ENCODE measurements at places on chromosomes 1 and 21.
A peak's percentile ranks its signal among the peaks of the same experiment; 100 is the strongest.

- DNase-seq: peak; percentile 14
These were observed 798 bp downstream of the ZBED6 start for GRCh38 chr1:203796236-203796605.

- no peak for DNase-seq
These were observed 11.9 kb upstream of the CBR3 start for GRCh38 chr21:36122977-36123376.

DNA sequence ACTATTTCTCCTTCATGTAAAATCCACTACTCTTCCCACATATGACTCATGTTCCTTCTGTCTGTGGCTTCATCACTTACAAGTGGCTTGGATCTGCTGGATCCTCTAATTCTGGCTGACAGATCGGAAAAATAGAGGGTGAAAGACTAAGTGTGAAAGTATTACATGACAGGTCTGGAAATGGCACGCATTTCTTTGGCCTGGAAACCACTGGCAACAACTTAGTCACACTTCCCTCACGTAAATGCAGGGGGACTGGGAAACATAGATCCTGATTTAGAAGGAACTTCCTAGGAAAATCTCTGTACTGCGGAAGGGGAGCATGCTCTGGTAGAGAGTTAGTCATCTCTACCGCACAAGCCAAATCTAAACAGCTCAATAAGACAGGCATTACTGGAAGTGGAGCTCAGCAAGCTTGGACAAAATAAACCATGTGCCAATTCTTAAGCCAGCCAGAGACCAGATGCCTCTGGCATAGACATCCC lies 305.4 kb upstream of the PTBP2 start:
- no peak for DNase-seq

DNA sequence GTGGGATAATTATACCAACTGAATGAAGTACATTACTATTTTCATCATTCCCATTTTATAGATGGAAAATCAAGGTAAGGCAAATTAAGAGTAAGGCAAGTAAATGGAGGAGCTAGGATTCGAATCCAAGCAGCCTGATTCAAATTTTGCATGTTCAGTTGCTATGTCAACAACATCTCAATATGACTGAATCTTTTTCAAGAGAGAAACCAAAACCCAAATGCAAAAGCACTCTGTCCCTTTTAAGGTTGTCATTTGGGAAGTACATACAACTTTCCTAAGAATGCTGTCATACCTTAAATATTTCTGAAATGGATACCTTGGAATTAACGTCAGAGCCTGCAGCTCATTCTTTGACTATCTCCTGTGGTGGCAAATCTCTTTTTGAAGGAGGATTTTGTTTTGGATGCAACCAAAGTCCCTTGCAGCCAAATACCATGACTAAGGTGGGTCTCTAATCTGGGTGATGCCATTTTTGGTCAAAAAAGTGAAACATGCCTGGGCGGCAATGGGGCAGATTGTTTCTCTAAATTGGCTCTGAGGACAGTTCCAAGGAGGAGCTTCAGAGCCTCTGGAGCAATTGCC lies 25.4 kb downstream of the ADAMTS1 start:
- DNase-seq: no peak

- DNase-seq: no peak
These were observed at the start of gene KCNJ9 for GRCh38 chr1:160081261-160081936. Gene KCNJ9 (plus strand): TSS chr1:160081538. CDS start chr1:160084031, 2,493 bp downstream.

DNA sequence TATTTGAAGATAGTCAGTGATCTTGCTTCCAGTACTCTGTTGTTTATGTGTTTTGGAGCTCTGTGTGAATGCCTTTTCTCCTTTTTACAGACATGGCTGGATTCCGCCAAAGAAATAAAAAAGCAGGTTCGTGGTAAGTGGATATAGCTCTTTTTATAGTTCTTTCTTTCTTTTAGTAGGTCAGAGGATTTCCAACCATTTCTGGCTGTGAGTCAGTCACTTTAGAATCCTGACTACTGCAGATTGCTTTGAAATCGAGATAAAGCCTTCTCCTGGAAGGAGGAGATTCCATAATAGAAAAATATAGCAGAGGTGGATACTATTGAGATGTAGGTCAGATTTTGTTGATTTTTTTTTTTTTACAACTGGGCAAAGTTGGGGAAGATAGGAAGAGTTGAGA lies 97.4 kb downstream of the EPB41 start:
- no peak for DNase-seq

DNA sequence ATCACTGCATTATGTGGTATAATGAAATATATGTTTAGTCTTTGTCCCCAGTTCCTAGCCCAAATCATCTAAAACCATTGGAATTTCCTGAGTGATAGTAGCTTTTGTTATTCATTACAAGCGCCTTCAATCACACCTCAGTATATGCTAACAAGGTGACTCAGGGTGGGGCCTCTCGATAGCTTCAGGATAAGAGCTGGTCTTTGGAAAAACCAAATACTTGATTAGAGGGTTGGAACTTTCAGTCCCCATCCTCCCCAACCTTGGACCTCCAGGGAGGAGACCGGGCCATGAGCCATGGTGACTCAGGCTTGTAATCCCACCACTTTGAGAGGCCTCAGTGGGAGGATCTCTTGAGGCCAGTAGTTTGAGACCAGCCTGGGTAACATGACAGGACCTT lies 5.1 kb upstream of the BRDT start:
- no peak for DNase-seq

GRCh38 chr21:35257413-35257812 lies 208.3 kb upstream of the RUNX1 start:
- no peak for DNase-seq

DNA sequence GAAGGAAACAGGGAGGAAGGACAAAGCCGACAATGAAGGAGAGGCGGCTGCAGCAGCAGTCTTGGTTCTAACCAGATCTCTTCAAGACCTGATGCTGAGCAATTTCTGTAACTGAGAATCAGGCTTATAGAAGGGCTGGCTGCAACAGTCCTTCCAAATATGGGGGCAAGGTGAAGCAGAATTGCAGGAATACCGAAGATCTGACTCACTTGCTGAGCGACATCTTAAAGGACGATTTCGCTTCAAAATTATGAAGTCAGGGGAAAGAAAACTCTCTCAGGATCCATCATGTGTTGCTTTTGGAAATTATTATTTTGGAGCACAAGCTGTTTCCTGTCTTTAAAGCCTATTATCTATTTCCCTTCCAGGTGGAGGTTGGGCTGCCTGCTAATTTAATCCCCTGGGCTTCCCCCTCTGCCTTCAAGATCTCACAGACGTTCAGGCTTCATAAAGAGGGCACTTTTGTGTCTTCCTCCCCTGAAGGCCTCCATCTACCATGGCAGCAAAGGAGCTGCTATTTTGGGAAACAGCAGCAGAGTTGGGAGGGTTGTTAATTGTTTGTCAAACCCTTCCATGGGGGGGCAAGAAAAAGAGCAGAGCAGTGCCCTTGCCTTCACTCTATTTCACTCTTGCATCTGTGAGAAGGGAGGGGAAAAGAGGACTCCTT lies 10.8 kb upstream of the IER5 start:
- no peak for DNase-seq

GRCh38 chr21:15063081-15063813 lies 1.6 kb downstream of the NRIP1 start:
- DNase-seq: no peak

- DNase-seq: no peak
These were observed 2.5 kb downstream of the TGFBR3 start for GRCh38 chr1:91883470-91883869.

- DNase-seq: no peak
These were observed 111.9 kb downstream of the CACNA1E start for GRCh38 chr1:181595234-181595633.

GRCh38 chr1:230431527-230431926 lies 5.4 kb upstream of the PGBD5 start:
- DNase-seq: no peak

GRCh38 chr1:238898856-238899255 lies 487.5 kb upstream of the CHRM3 start:
- DNase-seq: no peak

- no peak for DNase-seq
These were observed 273.8 kb upstream of the SNX7 start for GRCh38 chr1:98387701-98388100.

GRCh38 chr1:152111515-152111968 lies 3.7 kb downstream of the TCHH start:
- DNase-seq: no peak

GRCh38 chr1:84442256-84442655 lies 36.8 kb upstream of the RPF1 start:
- DNase-seq: no peak

DNA sequence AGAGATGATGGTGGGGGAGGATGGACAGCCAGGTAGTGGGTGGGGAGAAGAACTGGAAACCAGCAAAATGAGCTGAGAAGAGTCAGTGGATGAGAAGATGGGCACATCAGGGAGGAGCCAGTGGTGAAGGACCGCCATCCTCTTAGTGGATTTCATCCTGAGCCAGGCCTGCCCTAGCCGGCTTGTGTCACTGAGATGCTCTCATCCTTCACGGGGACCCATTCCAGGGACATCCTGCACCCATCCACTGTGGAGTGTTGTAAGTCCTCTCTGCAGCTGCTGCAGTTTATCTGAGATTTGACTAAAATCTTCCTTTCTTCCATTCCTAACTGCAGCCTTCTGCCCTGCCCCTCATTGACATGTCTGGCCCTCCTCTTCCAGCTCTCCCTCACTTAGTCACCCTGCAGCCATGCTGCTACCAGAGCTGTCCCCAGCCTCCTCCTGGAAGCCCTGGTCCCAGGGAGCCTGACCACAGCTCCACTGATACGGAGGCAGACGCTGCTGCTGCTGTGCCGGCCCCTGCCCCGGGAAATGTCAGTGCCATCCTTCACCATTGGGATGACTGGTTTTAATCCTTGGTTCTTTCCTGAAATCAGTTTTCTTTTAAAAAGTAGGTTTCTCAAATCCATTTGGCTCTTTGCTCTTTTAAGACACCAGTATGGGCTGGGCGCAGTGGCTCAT lies 33.2 kb downstream of the STUM start:
- no peak for DNase-seq

GRCh38 chr21:46354046-46354445 lies 30.1 kb downstream of the PCNT start:
- DNase-seq: no peak

DNA sequence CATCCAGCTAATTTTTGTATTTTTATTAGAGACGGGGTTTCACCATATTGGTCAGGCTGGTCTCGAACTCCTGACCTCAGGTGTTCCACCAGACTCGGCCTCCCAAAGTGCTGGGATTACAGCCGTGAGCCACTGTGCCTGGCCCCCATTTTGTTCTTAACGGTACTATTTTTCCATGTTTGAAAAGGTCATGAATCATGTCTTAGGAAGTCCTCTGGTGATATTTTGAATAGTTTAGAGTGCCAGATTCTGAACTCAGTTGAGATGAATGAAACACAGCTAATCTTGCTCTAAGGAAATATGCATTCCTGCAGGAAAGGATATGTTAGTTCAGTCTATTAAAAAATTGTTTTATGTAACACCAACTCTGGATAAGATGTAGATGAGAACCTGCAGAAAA lies 62.6 kb upstream of the ATP2B4 start:
- DNase-seq: no peak

DNA sequence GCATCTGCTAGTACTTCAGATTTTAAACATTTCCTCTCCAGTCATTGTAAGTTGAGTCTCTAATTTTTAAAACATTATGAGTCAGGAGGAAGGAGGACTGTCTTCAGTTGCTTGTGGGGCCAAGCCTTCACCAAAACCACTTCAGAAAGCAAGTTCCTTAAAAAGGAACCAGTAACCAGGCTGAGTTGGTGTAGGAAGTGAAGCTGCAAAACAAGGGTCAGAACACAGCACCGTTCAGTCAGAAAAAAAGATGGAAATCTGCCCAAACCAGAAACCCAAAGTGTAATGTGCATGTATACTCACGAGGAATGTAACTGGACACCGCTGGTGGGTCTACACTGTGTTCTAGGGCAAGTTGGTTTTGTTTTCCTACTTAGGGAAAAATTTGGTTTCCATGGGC lies 402.1 kb downstream of the SETD4 start:
- DNase-seq: no peak

DNA sequence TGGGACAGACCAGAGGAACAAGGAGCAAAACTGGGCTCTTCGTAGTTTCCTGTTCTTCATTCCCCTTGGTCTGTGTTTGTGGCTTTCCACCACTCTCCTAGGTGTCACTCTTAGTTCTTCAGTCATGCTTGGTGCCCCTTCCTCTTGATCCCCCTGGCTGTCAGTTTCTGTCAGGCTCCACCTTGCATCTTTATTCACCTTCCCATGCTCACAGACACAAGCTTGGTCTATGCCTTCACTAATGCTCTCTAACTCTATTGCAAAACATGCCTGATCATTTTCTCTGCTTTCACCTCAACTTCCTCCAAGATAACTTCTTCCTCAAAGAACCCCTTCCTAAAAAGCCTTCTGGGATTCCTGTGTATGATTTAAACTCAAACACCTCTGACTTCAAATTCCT lies 122.9 kb downstream of the GLUL start:
- DNase-seq: no peak

DNA sequence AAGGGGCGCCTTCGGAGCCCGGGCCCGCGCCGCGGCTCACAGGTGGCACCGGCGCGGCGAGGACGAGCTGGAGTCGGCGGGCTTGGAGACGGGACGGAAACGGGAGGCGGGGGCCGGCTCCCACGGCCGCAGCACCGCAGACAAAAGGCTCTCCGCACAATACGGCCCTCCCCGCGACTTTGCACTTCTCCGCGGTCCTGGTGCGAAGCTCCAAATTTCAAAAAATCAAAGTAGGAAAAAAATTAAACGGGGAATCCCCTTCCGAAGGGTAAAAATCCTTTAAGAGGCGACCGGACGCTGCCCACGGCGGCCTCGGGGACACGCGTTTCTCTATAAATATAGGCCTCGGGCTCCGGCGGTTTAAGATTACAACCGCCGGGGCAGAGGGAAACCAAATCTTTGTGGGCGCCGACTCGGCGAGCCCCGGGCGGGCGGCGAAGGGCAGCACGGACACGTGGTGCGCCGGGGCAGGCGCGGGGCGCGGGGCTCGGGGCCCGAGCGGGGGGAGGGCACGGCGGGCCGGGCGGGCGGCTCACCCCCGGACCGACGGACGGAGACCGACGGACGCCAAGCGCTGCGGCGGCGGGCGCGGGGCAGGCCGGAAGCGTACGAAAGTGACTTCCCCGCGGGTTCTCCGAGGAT lies 453 bp downstream of the PABPC4 start:
- DNase-seq: no peak
